Activated CD8-positive, alpha-beta memory T cell treated with anti-CD3 and anti-CD28 coated beads for 1 hour (primary cell): ENCODE measurements at places on chromosomes 5 and 9.
A peak's percentile ranks its signal among the peaks of the same experiment; 100 is the strongest.

DNA sequence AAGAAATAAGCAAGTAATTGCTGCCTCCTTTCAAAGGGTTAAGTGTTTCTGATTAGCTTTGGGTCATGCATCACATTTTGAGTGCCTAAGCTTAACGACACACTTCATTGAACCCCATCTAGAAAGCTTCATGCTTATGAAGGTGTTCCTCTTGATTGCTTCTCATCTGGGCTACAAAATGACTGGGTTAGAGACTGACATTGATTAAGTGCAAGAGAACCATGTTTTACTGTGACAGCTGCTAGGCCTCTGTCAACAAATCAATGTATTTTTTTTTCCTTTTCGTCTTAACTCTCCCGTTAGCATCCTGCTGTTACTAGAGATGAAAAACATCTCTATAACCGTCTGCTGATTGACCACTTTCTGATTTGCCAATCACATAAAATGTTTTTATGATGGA is 725.0 kb downstream of the TLE1 start:
- no peak for DNase-seq

DNA sequence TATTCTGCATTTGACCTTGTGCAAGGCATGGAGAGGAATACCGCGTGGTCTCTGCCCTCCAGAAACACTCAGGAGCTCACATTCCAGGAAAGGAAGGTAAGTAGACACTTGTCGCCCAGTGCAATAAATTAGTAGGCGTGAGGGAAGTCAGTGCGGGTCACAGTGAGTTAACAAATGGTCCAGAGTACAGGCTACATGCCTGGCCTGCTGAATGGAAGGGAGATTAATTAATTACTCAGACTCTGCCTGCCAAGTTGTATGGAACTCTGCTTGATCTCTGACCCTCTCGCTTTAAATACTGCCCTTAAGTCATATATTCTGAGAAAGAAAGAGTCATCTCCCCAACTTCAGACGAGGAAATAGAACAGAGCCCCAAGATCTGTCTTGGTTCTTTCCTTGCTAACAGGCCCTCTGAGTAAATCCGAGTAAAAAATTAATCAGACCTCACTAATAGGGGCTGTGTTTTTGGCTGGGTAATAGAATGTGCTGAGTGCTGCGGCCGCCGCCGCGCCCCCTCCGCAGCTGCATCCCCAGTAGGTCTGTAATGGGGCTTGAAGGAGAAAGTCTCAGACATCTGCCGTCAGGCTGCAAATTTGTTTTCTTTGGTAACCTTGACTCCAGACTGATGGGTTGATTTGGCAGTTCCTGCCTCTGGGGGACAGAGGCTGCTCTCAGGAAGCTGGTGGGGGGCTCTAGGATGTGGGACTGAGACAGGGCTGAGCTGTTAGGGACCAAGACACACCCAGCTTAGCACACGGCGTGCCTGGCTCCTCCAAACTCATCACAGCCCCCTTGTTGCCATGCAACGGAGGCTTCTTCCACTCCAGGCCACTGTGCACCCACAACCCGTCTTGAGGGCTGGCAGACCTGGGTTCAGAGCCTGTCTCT is 144.4 kb downstream of the NSG2 start:
- DNase-seq, result no peak

GRCh38 chr9:3136686-3137346 is 292.9 kb upstream of the PUM3 start:
- no peak for DNase-seq

- DNase-seq, result no peak
These were observed 78.8 kb downstream of the SPTLC1 start for GRCh38 chr9:92036411-92036746.

GRCh38 chr9:107890921-107891465 is 401.4 kb upstream of the KLF4 start:
- DNase-seq, result no peak

- DNase-seq, result no peak
These were observed 298.4 kb downstream of the TLE1 start for GRCh38 chr9:81390792-81391456.

GRCh38 chr9:9410736-9411135 is 1202.1 kb downstream of the PTPRD start:
- DNase-seq, result no peak

- no peak for DNase-seq
These were observed 87.3 kb downstream of the YIPF5 start for GRCh38 chr5:144083185-144083584.

GRCh38 chr9:79731171-79731890 is 159.6 kb downstream of the TLE4 start:
- DNase-seq, result no peak

DNA sequence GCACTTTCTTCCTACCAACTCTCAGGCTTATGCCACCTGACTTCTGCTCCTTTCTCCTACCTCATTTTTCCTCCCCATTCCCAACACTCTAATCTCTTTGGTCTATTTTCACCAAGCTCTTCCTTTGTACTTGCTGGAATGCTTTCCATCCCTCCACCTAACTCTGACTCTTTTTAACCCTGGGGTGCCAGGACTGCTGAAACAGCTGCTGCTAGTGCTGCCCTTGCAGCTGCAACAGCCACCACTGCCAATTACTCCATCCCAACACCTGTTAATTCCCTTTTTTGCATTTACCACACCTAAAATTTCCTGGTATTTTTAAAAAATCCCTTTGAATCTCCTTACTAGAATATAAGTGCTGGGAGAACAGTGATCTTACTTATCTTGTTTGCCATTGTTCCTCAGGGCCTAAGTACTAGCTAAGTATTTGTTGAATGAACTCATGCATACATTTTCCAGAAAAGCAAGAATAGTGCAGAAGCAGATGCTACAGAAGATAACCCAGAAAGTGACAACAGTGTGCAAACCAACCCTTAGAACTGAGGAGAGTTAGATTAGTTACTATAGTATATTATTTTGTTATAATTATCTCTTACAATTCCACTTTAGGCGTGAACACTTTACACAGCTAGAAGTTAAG is 11.5 kb downstream of the NADK2 start:
- DNase-seq, result no peak

GRCh38 chr9:69173891-69174615 is at the start of gene TJP2:
Gene TJP2, plus strand, starts transcription at chr9:69174277. Its CDS starts 96 bp downstream, at chr9:69174373.
- peak; percentile 8 for DNase-seq

DNA sequence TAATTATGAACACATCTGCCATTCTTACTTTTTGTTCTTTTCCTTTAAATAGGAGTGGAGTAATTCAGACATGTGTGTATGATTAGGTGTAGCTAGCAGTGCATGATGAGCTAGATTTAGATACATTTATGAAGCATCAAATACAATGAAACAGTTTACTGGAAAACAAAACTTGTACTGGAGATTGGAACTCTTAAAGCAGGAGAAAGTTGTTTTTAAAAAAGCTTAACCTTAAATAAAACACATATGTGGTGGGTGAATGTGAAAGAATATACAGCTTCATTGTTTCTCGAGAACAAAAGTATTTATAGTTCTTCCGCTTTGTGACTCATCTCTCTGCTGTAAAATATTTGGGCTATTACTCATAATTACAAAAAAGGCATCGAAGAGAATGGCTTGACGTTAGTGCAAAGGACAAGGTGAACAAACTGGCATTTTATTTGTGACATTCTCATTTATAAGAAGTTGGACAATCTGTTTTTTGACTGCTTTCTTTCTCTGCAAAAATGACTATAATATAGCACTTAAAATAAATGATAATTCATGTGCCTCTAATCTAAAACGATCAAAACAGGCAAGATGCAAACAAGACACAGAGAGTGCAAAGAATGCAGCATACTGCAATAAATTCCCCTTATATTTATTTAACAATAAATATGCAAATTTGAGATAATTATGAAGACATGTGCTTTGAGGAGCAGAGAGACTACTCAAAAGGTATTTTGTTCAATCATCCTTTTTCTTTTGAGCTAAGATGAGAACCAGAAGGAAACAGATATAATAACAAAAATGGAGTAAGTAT is 478.8 kb downstream of the CETN3 start:
- DNase-seq, result no peak

DNA sequence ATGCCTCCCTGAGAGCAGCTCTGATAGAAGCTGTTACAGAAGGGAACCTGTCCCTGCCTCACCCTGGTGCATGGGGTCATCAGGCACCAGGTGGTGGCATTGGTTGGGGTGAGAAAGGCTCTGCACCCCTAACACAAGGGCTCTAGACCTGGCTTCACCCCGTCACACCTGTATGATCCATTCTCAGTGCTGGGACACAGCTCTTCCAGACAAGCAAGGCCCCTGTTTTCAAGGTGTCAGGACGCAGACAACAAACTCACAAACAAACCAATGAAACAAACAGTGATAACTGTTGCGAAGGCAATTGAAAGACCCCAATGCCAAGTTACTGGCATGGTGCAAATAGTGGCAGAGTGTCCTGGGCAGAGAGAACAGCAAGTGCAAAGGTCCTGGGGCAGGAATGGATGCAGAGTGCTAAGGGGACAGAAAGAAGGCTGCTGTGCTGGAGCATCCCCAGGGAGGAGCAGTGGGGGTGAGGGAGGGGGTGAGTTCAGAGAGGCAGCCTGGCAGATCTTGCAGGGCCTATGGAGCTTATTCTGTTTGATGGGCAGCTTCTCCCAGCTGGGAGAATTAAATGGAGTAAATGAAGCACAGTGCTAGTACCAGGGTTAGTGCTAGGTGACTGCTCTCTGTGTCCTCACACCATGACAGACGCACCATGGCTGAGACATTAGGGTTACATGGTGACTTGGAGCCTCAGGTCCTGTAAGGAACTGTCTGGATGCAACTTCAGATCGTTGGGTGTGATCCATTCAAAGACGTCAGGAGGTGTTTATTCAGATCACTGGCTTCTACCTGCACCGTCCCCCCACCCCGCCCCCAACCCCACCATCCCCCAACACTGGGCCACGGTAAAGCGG is 67.9 kb upstream of the UNC5A start:
- DNase-seq, result no peak

DNA sequence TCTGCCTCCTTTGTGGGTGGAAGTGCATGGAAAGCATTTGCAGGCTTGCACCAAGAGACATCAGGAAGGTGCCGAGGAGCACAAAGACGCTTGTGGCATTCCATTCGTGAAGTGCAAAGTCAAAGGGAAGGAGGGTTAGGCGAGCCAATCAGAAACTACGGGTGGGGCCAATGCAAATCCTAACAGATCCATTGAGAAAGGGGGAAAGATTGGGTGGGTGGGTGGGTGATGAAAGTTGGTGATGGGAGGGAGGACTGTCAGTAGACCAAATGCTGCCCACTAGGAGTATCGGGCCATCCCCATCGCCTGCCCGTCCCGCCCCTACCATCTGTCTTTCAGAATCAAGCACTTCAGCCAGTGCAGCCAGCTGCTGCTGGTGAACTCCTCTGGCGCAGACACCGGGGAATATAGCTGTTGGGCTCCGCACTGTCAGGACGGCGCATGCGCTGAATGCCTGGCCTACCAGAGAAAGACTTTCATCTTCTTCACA is 17.1 kb upstream of the ANXA6 start:
- no peak for DNase-seq

- no peak for DNase-seq
These were observed 30.1 kb upstream of the SIL1 start for GRCh38 chr5:139228201-139228803.

GRCh38 chr5:139021346-139021745 is 146.2 kb upstream of the LRRTM2 start:
- no peak for DNase-seq

- DNase-seq, result no peak
These were observed 27.6 kb upstream of the CXCL14 start for GRCh38 chr5:135606431-135606830.

DNA sequence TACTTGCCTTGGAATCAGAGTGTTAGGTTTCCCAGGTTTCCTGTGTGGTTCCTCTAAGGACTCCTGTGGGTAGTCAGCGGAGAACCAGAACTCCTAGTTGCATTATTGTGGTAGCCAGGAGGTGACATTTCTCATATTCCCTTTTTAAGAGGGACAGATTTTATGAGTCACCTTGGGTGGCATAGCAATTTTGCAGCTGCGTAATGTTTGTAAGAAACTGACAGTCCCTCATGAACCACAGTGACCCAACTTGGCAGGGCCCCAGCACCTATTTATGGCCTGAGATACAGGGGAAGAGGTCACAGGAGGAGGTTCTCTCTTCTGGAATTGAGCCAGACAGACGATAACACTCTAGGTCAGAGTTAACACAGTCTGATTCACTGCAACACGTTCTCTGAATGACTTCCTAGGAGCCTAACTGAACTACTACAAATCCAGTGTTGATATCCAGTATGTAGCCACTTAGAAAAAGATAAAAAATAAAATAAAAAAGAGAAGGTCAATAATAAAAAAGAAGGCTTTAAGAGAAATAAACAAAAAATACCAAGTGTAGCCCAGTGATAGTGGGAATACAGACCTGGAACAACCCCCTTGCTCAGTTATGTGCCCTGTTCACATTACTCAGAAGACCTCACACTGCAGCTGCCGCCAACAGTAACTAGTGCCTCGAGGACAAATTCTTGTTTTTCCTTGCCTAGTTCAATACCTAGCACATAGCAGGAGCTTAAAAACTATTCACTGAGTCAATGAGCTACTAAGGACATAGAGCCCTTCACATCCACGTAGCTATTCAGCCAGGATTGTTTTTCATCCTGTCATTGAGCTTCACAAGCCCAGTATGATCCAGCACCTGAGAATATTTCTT is 50.7 kb upstream of the VLDLR start:
- no peak for DNase-seq

DNA sequence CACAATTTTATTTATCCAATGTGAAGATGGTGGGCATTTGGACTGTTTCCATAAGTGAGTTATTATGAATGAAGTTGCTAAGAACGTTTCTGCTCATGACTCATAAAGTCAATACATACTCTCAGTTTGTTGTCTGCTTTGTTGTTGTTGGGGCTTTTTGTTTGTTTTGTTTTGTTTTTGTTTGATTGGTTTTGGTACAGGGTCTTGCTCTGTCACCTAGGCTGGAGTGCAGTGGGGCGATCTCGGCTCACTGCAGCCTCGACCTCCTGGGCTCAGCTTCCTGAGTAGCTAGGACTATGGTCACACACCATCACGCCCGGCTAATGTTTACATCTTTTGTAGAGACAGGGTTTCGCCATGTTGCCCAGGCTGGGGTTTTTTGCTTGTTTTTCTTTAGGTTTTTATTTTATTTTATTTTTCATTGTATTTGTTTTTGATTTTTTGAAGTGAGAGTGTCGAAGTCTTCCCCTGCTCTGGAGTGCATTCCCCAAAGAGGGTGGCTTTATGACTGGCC is 18.0 kb downstream of the TRIM7 start:
- DNase-seq, result no peak

DNA sequence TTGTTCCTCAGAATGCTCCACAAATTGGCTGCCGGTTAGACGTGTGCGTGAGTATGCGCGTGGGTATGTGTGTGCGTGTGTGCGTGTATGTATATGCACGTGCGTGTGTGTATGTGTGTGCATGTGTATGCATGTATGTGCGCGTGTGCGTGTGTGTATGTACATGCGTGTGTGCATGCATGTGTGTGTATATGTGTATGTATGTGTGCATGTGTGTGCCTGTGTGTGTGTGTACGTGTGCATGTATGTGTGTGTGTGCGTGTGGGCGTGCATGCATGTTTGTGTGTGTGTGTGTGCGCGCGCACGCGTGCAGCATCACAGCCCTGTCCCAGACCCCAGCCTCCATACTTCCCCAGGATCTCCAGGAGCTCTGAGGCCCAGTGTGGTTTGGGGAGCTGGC is 183.1 kb upstream of the IER5L start:
- DNase-seq, result no peak

GRCh38 chr5:8710426-8710930 is 835.4 kb downstream of the SEMA5A start:
- DNase-seq, result no peak

- DNase-seq, result no peak
These were observed 33.0 kb upstream of the NFIB start for GRCh38 chr9:14346811-14347405.

GRCh38 chr5:175718401-175719108 is 60.7 kb downstream of the HRH2 start:
- DNase-seq, result no peak

GRCh38 chr5:24235946-24236345 is 408.8 kb downstream of the CDH10 start:
- no peak for DNase-seq
